GM12878 (cell line): ENCODE measurements at places on chromosomes 3 and 15. TPM values are rescaled to one million over a fixed set of nuclear protein-coding genes. Genes with fewer than 3 reads are reported as not detected.

- peaks cover 1% of the 10 kb centered on the region for H3K36me3 ChIP-seq
- H3K4me3 ChIP-seq = peak overlapping the region; percentile 90
- DNase-seq = no peak
- peaks cover 9% of the 10 kb centered on the region for H3K4me1 ChIP-seq
Measured at GRCh38 chr15:22839046-22839695, 705 bp downstream of the NIPA2 start.

GRCh38 chr3:4773583-4773982 lies 205.7 kb upstream of the BHLHE40 start:
- peaks cover 32% of the 10 kb centered on the region for H3K4me1 ChIP-seq
- no peak for DNase-seq
- H3K4me3 ChIP-seq = no peak overlapping the region
- H3K36me3 ChIP-seq = peaks cover 25% of the 10 kb centered on the region

DNA sequence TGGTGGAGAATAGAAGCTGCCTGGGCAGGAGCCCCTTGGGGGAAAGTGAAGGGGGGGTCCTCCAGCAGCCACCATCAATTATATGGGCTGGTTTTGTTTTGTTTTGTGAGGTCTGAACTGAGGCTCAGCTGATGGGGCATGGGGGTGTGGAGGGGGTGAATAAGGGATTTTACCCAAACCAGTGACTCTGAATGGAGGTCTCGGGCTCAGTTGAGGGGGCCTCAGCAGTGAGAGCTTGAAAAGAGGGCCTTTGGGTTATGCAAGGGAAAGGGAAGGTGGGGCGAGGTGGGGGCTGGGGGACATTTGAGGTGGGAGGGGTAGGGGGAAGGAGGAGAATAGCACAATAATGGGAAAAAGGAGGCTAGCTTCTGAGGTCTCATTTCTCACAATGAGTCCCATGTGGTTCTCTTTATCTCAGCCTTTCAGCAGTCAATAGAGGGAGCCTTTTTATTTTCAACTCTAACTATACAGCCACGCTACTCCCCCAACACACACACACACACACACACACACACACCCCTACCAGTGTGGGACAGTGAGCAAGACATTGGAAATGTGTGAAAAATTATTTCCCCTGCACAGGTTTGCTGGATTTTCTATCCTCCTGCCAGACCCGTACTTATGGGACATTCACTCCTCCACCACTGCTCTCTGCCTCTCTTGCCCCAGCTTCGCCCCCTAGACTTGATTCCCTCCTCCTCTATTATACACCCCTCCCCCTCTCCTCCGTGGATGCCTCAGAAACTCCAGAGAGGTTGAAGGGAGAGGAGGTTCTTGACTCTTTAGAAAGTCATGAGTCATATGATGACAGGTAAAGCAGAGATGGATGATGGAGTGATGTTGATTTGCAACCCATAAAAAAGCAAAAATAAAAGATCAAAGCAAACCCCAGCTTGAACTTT lies 96.0 kb downstream of the GTPBP8 start:
- no peaks in the 10 kb centered on the region for H3K36me3 ChIP-seq
- H3K4me3 ChIP-seq = no peak overlapping the region
- DNase-seq = no peak
- H3K27ac ChIP-seq = no peak overlapping the region

Gene DUOX2
- 0.05 and 0.16 TPM in 2 replicates for total RNA-seq

- no peak overlapping the region for H3K27ac ChIP-seq
- no peaks in the 10 kb centered on the region for H3K4me1 ChIP-seq
- no peaks in the 10 kb centered on the region for H3K27me3 ChIP-seq
- H3K36me3 ChIP-seq = no peaks in the 10 kb centered on the region
- no peak overlapping the region for H3K4me3 ChIP-seq
Measured at GRCh38 chr3:190017521-190018288, 103.0 kb downstream of the P3H2 start.

DNA sequence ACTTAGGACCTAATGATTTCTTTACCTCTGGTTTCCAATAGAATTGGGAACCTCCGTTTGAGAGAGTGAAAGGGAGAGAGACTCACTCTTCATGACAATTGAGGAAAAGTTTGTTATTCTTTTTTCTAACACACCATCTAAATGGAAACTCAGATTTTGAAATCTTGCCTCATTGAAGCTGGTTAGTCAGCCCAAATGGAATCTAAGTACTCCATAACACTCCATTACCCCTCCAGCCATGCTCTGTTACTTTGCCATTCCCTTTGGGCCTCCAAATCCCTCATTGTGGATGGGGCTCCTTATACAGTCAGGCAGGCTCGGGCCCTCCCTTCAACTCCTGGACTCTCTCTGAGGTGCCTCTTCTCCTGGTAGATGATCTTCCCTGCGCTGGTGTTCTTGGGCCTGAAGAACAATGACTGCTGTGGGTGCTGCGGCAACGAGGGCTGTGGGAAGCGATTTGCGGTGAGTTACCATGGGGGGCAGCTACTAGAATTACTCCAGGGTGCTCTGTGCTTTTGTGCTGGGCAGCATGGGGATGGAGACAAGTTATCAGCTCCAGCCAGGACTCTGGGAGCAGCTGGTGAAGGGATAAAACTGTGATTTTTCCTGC lies 1.1 kb downstream of the TM4SF4 start:
- no peak for DNase-seq
- H3K4me1 ChIP-seq = no peaks in the 10 kb centered on the region
- no peaks in the 10 kb centered on the region for H3K36me3 ChIP-seq
- H3K4me3 ChIP-seq = no peak overlapping the region
- H3K27me3 ChIP-seq = no peaks in the 10 kb centered on the region
- H3K27ac ChIP-seq = no peak overlapping the region

- no peak overlapping the region for H3K4me3 ChIP-seq
- H3K4me1 ChIP-seq = no peaks in the 10 kb centered on the region
- no peak for DNase-seq
Measured at GRCh38 chr3:63089007-63089750, 188.9 kb upstream of the SYNPR start.
